ENCODE measurements at places on chromosomes 7 and 10. TPM values are rescaled to one million over a fixed set of nuclear protein-coding genes. Genes with fewer than 3 reads are reported as not detected.

Gene OR6B1
- total RNA-seq, result not detected

Gene TRIL
- 1.6 TPM for total RNA-seq

Gene DYNC1I1
- total RNA-seq, result 1.3 TPM

Gene TFEC
- 0.33 TPM for total RNA-seq

Gene ASB15
- total RNA-seq, result not detected

Gene CDNF
- total RNA-seq, result 1.3 TPM
